ENCODE measurements at places on chromosomes 3 and 15. TPM values are rescaled to one million over a fixed set of nuclear protein-coding genes. Genes with fewer than 3 reads are reported as not detected.

DNA sequence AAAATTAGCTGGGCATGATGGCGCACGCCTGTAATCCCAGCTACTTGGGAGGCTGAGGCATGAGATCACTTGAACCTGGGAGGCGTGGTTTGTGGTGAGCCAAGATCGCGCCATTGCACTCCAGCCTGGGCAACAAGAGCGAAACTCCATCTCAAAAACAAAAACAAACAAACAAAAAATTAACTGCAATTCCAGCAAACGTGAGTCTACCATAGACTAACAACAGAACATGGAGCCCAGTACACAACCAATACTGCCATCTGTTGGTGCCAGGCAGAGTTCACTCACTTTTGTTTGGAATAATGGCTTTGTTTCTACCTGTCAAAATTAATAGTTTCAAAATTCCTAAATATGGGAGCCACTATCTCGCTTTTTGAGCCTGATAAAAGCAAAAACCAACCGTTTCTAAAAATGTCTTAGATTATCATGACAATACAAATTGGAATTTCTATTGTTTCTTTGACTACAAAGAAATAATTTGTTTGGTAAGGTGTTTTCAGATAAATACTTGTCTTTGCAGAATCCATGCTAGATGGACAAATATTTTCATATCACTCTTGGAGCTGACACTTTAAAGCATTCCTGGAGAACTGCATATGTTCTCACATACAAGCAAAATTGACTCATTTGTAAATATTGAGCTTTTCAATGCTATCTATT is 45.0 kb downstream of the GPR176 start:
- DNase-seq: no peak

- DNase-seq: no peak
These were observed 110.5 kb upstream of the ABHD17C start for GRCh38 chr15:80584561-80584964.

DNA sequence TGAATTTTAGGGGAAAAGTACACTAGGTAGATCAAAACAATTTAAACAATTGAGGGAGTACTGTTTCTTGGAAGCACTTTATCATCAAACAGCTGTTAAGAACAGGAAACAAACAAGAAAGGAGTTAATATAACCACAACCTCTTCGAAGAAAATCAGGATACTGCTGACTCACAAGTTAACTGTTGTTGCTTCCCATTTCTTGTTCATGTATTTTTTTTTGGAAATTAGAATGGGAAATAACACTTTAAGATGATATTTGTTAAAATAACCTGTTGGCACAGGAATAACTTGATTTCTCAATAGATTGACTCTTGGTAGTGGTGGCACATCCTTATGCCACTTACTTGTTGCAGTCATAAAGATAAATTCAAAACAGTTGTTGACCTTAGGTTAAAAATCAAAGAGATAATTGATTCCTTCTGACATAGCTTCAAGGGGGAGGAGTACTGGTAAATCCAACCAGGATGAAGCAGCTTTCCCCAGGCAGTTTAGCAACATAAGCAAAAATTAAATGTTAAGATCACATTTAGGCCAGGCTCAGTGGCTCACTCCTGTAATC is 3.3 kb downstream of the BNIP2 start:
- no peak for DNase-seq

BLOC1S6 gene
- 24.3 TPM for total RNA-seq

GRCh38 chr15:41876007-41876406 is 17.8 kb downstream of the SPTBN5 start:
- DNase-seq: no peak

- no peak for DNase-seq
These were observed at the start of gene MINAR1 for GRCh38 chr15:79431636-79432344. Gene MINAR1 (plus strand): TSS chr15:79432336. CDS start chr15:79456148, 23,812 bp downstream.

NR2E3 gene
- total RNA-seq: not detected

GRCh38 chr15:87118435-87118834 is 1038.8 kb downstream of the AGBL1 start:
- no peak for DNase-seq

C3orf85 gene
- not detected for total RNA-seq

Data from left ventricle myocardium inferior (tissue), 1 donor.